Tongue (tissue), 3 donors: ENCODE measurements at places on chromosomes 16 and 17. TPM values are rescaled to one million over a fixed set of nuclear protein-coding genes. Genes with fewer than 3 reads are reported as not detected.

DNA sequence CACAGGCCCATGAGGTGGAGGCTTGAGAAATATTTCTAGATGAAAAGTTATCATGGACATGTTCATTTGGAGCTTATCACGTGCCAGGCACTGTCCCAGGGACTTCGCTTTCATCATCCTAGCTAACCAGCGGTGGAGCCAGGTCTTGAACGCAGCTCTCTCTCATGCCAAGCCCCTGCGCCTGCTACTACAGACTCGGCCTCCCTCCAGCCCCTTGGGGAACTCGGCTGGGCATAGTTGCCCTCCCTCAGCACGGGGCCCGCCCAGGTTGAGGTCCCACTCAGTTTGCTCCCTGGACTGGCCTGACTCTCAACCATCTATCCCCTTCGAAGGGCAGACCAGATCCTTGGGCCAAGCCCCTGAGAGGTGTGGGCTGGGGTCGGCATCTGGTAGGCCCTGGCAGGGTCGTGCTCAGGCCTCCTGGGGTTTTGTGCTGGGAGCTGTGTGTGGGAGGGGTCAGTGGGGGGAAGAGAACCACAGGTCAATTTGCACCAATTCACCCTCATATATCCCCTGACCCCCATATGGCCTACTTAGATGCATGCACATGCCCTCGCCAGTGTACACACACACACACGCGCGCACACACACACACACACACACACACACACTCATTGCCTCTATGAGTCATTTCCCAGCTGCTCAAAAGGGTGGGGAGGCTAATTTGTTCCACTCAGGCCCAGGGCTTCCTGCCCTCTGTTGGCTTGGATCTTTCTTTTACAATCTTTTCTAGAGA, 12.1 kb upstream of the SCN4A start:
- DNase-seq: peak; percentile 90

DNA sequence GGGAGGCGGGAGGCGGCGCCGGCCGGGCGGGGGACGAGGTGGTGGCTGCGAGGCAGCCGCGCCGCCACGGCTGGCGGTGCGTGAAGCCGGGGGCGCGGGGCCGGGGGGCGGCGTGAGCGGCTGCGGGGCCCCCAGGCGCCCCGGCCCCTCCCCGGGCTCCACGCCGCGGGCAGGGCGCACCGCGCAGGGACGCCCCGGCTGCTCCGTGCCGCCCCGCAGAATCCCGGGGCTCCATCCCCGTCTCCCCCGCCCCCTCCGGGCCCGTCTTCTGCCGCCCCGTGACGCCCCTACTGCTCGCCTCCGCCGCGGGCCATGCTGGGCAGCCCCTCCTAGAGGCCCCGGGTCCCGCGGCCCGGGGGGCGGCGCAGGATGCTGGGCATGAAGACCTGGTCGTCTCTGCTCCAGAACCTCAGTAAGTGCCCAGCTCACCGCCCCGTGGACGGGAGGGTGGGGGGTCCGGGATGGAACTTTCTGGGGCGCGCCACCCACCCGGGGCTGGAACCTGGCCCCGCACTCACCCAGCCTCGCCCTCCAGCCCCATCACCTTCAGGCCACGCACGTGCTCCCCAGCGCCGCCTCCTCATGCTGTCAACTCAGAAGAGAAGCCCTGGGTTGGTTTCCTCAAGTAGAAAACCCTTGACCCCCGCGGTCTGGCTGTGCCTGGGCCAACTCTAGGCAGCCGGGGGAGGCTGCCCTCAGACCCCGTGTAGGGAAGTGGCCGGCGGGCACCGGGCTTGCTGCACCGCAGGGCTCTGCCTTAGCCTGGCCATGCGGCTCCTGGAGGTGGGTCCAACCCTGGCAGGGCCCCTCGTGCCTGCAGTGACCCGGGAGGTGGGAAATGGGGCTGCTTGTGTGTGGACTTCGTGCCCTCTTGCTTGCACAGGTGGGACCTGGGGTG, 150.2 kb upstream of the GSE1 start:
- no peak for DNase-seq

DNA sequence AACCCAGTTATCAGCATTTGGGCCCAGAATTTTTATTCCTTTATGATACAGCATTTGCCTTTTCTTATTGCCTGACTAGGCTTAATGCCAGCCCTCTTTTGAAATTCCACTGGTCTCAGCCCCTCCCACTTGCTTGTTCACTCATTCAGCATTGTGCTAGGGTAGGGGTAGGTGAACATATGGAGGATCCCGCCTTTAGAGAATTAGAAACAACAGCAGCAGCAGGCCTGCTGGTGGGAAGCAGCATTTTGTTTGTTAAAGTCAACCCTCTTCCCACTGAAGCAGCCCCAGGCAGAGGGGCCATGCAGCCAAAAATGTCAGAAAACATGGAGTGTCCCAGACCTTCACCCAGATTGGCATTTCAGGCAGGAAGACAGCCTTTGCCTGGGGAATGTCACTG, 1355.2 kb downstream of the CDH8 start:
- DNase-seq: no peak

GRCh38 chr16:28189245-28189644, 22.5 kb downstream of the XPO6 start:
- no peak for DNase-seq

- DNase-seq: no peak
Measured at GRCh38 chr16:2056077-2056476, 8.3 kb downstream of the TSC2 start.

DNA sequence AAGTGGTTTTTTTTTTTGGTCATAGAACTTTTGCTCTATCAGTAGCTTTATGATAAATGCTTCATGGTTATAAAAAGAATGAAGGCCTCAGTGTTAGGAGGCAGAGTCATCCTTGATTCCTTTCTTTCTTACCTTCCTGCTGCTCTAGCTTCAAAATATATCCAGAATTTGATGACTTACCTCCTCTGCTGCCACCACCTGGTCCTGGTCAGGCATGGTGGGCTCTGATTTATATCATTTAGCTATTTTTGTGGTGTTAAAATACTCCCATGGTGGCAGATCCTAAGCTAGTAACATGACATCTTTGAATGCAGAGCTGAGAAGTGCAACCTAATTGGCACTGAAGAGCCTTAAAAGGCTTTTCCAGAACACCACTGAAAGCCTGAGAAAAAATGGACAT, 508.8 kb upstream of the CDH8 start:
- DNase-seq: no peak

DNA sequence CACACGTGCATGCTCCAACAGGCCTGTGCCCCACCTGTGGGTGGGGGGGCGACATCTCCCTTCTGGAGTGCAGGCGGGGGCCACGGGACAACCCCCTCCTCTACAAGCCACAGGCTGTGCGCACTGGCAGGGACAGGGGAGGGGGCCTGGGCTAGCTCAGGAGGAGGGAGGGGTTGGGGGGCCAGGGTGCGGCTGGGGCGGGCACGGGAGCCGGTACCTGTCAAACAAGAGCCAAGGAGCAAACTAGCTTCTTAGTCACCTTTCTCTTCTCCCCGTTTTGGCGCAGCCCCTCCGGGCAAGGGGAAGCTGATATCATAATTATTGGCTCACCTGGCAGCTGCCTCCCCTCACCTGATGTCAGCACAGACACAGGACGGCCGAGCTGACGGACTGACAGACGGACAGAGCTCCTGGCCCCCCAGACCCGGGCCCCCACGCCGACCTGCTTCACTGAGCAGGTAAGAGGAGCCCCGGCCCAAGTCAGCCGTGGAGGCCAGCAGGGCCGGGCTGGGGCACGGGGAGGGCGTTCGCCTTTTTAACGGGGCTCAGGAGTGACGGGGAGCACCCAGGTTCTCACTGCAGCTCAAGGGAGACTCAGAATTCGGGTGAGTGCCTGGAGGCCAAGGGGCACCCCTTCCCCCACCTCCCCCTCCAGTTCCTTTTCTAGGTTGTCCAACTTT, at the start of gene FOXN1:
Gene FOXN1 (plus strand): TSS at position 363 of the 680 bp plus-strand sequence. CDS start 17,622 bp downstream, outside the sequence.
- no peak for DNase-seq

The TMEM132E gene
- 0.82 TPM for total RNA-seq

DNA sequence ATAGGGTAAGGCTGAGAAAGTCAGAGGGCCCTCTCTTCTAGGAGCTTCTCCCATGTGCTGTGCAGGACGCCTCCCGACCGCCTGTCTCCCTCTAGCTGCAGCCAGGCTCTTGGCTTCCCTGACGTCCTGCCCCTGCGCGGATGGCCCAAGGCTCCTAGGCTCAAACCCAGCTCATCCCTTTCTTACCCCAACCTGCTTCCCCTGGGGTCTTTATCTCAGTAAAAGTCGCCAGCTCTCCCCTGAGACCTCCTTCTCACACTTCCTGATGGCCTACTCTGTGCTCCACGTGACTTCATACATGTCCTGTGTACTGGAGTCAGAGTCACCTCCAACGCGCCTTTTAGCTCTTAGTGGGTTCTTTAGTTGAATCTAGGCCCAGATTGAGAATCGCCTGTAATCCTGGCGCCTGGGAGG, 1.1 kb upstream of the ZNF747 start:
- peak; percentile 87 for DNase-seq

DNA sequence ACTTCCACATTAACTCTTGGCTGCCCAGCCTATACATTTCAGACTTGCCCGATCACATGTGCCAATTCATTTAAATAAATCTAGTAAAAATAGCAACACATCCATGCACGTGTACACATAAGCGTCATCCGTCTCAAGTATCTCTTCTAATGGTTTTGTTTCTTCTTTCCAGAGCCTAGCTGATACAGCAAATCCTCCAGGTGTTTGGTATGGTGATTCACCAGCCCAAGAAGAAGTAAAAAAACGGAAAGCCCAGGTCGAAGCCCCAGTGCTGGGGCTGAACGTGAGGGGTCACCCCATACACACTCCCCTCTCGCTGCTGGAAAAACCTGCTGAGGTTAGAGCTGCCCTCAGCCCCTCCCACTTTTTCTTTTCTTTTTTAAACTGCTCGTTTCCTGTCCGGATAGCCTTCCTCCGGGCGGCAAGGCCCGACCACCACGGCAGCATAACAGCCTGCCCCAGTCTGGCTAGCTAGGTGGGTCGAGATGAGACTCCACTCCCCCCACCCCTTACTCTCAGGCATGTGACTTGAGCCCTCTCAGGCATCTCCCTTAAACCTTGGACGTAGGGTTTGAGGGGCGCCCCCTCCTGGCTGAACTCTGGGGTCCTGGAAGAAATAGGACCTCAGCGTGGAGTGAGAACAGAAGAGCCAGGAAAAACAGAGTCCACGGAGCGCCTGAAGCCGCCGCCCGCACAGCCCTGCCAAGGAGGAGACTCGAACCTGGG, 13.9 kb upstream of the OR1F1 start:
- no peak for DNase-seq

- DNase-seq: no peak
Measured at GRCh38 chr16:85836706-85837582, 37.4 kb downstream of the COX4I1 start.

GRCh38 chr17:48571826-48572417, 6.2 kb downstream of the HOXB4 start:
- no peak for DNase-seq

DNA sequence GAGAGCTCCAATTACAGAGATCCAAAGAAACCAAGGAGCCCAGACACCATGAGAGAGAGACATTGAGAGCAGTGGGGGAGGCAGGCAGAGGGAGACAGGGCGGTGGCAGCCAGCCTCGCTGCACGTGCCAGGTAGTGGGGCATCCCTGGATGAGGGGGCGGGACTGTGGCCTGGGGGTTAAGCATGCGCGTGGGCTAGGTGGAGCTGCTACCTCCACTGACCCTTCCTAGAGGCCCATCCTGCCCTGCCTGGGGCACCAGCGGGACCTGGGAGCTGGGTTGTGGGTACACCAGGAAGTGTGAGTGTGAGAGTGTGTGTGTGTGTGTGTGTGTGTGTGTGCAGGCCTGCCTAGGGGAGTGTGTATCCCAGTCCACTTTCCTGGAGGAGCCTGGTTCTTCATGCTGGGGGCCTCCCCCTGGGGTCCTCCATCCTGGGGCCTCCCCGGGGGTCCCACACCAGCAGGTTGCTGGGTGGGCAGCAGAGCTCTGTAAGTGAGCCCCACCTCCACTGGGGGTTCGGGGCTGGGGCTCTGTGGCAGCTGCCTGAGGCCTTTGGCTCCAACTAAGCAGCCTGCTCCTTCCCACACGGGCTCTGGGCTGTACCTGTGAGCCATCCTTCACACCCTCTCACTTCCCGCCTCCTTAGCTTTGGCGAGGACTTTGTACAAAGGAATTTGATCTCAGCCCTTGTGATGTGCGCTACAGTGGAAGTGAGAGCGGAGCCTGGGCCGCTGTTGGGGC, 127.4 kb downstream of the IRF8 start:
- DNase-seq: no peak

- DNase-seq: no peak
Measured at GRCh38 chr16:84827897-84828296, 8.1 kb downstream of the CRISPLD2 start.

DNA sequence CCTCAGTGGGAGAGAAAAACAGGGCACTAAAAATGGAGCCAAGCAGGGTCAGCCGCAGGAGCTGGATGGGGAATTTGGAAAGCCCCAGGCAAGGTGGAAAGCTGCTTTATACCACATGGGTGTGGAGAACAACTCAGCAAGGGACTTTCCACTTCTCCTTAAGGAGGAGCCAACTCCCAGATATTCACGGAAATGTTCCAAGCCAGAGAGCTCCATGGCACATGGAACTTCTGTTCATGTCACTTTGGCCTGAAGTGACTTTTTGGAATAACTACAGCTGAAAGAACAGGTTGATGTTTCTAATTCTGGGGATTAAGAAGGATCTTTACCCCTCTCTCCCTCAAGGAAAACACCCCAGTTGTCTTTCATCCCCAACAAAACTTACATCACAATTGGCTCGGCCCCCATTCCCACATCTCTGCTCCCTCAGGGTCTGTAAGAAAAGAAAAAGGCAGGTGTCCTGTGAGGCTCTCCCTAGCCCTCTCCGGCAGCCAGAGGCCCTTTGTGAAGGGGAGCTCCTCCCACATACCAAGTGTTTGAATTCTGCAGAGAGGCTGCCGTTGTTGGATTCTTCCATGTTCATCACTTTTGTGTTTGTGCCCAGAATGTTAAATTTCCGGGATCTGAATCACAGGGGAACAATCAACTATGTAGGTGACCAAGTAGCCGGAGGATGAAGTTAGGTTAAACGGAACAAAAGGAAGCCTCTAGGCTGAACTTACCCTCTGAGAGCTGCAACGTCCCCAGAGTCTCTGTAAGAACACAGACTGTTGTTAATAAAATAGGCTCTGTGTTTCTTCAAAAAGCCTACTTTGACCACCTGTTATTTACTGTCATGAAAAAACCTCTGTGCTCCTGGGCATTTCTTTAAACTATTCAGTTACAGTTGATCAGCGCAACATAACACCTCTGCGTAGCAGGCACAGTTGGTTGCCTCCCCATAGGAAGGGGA, 41.0 kb downstream of the STAT5A start:
- DNase-seq: peak; percentile 71

DNA sequence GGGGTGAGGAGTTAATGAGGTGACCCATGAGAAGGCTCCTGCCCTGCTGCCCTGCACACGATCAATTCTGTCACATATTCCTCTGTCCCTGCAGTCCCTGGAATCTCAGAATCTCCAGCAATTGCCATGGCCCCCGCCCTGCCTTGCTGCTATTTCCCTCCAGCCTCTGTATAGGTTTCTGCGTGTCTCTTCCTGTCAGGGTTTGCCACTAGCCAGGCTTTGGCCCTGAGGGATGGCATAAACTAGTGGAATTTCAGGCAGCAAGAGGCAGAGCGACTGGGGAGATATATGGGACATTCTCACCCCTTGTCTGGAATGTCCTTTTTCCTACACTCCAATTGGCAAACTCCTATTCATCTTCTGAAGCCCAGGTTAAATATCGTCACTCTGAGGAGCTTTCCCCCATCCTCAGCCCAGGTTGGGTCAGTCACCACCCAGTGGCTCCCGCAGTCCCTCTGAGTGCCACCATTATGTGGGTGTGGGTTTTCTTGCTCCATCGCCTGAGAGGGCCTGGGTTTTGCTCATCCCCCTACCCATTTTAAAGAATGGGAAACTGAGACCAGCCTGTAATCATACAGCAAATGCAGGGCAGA, 15.5 kb upstream of the NATD1 start:
- DNase-seq: no peak

The CACNG4 gene
- 1.6 TPM for total RNA-seq

- DNase-seq: no peak
Measured at GRCh38 chr17:80095038-80095843, 6.1 kb upstream of the GAA start.

- no peak for DNase-seq
Measured at GRCh38 chr16:6835941-6836340, 496.7 kb upstream of the RBFOX1 start.
